ENCODE measurements at places on chromosomes 6 and 20.

DNA sequence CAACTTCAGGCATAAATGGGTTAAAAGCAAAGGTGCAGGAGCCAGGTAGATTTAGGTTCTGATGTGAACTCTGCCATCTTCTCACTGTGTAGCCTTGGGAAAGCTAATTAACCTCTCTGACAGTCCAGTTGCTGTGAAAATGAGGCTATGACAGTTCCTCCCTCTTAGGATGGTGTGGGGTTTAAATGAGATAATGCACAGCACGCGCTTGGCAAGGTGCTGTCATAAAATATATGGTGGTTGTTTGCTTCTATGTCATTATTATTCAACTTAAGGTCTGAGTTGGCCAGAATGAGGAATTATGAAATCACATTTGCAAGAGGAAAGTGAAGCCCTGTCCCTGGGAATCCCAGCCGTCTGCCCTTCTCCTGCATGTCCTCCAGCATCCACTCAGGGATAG, 15.5 kb upstream of the BCAS1 start:
- DNase-seq, result no peak

- no peak for DNase-seq
These were observed 28.8 kb downstream of the AK9 start for GRCh38 chr6:109662192-109662591.

DNA sequence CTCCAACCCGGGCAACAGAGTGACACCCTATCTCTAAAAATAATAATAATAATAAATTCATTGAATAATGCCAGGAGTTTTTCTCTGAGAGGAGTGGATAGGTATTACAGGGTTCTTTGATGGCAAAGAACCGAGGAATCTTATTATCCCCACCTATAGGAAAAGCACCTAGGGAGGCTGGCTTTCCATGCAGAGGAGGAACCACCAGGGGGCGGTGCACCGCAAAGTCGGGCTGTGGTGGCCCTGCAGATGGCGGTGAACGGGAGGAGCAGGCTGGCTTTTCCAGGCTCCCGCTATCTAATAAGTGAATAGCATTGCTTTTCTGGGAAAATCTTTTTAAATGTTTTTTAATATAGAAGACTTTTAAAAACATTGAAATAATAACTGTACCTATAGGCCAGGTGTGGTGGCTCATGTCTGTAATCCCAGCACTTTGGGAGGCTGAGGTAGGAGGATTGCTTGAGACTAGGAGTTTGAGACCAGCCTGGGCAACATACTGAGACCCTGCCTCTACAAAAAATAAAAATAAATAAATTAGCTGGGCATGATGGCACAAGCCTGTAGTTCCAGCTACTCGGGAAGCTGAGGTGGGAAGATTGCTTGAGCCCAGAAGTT, 864.2 kb downstream of the KIF16B start:
- DNase-seq, result no peak

DNA sequence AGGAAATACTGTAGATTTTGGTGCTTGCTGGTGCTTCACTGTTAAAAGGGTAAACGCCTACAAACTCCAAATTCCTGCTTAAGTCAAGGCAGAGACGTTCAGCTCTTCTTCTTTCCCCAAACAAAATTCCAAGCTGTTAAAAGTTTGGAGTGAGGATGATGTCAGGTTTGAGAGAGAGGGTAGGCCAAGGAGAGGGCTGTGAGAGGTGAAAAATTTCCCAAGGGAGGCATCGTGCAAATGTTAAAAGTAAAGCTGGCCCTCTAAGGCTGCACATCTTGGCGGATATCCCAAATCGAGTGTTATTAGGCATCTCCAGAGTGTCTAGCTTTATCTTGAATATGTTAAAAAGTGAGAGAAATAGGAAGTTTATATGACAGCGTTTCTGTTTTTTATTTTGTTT, 651.8 kb downstream of the QKI start:
- no peak for DNase-seq

DNA sequence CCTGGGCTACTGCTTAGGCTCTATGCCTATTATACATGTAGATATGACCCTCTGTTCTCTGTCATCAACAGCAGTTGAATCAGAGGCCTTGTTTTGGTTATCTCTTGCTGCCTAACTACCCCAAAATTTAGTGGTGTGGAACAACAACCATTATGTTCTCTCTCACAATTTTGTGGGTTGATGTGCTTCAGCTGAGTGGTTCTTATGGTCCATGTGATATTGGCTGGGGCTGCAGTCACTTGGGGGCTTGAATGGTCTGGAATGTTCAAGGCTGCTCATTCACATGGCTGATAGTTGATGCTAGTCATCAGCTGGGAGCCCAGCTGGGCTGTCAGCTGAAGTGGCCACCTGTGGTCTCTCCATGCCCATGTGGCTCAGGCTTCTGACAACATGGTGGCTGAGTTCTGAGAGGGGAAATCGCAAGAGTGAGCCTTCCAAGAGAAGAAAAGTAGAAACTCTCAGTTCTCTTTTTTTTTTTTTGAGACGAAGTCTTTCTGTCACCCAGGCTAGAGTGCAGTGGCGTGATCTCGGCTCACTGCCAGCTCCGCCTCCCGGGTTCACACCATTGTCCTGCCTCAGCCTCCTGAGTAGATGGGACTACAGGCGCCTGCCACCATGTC, 47.8 kb downstream of the SHLD1 start:
- DNase-seq, result no peak

GRCh38 chr6:158042245-158042798, 60.7 kb downstream of the SYNJ2 start:
- no peak for DNase-seq

GRCh38 chr6:30700340-30700739, 9.6 kb upstream of the NRM start:
- DNase-seq, result no peak

DNA sequence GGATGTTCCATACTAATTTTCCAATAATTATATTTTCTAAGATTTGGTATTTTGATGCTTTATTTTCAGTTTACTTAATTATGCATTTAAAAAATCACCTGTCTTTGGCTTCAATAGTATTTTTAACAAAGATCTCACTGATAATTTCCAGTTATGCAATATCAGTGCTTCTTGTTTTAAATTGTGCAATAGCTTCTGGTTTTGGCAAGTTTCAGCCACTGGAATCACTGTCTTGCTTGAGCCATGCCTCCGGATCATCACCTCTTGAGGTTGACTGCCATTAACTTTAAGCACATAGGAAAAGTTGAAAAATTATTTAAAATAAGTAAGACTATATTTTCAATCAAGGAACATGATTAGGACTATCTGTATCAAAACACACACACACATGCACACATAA, 1242.1 kb downstream of the HACE1 start:
- no peak for DNase-seq

GRCh38 chr6:37496951-37497885, 2.5 kb downstream of the CCDC167 start:
- DNase-seq, result no peak

GRCh38 chr6:144999127-144999526, 714.0 kb downstream of the UTRN start:
- no peak for DNase-seq

- DNase-seq, result peak; percentile 96
These were observed at the start of gene ZBTB22 for GRCh38 chr6:33317669-33318425. TSS of gene ZBTB22 (minus strand) at chr6:33317744. CDS start at chr6:33316916, 828 bp downstream.

GRCh38 chr6:149212892-149213801, 104.4 kb upstream of the TAB2 start:
- DNase-seq, result no peak
